ENCODE measurements at places on chromosomes 11 and 22.

GRCh38 chr11:43944761-43945311, 2.4 kb downstream of the C11orf96 start:
- DNase-seq = peak; percentile 32

DNA sequence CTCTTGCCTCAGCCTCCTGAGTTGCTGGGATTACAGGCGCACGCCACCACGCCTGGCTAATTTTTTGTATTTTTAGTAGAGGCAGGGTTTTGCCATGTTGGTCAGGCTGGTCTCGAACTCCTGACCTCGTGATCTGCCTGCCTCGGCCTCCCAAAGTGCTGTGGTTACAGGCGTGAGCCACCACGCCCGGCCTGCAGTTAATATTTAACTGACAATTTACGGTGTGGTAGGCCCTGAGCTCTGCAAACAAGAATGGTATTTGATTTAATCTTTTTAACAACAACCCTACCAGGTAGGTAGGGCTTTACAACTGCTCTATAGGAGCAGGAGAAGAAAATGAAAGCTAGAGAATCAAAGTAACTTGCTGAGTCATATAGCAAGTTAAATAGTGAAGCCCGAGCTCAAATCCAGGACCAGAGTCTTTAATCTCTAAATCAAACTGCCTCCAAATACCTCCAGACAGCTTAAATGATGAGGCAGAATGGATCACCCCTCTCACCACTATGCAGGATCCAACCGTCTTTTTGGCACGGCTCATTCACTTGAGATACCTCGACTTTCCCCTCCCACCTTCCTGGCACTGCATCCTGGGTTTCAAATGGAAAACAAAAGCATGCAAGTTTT, 9.4 kb downstream of the UEVLD start:
- DNase-seq = no peak

- DNase-seq = no peak
These were observed 6.8 kb upstream of the ESAM start for GRCh38 chr11:124768914-124769313.

- no peak for DNase-seq
These were observed 19.9 kb downstream of the CARS1 start for GRCh38 chr11:3037040-3037944.

- DNase-seq = no peak
These were observed 1.8 kb downstream of the KCNK7 start for GRCh38 chr11:65593518-65594414.

Measured in GOT3 (cell line).